LHCN-M2 (cell line): ENCODE measurements at places on chromosomes 16 and 17. TPM values are rescaled to one million over a fixed set of nuclear protein-coding genes. Genes with fewer than 3 reads are reported as not detected.

AGRP gene
- total RNA-seq, result not detected in 2 replicates

ABCC12 gene
- not detected in 2 replicates for total RNA-seq

GRCh38 chr16:5621826-5622225 is 524.2 kb upstream of the EEF2KMT start:
- no peak for DNase-seq

ANKRD40CL gene
- total RNA-seq, result not detected in 2 replicates

DNA sequence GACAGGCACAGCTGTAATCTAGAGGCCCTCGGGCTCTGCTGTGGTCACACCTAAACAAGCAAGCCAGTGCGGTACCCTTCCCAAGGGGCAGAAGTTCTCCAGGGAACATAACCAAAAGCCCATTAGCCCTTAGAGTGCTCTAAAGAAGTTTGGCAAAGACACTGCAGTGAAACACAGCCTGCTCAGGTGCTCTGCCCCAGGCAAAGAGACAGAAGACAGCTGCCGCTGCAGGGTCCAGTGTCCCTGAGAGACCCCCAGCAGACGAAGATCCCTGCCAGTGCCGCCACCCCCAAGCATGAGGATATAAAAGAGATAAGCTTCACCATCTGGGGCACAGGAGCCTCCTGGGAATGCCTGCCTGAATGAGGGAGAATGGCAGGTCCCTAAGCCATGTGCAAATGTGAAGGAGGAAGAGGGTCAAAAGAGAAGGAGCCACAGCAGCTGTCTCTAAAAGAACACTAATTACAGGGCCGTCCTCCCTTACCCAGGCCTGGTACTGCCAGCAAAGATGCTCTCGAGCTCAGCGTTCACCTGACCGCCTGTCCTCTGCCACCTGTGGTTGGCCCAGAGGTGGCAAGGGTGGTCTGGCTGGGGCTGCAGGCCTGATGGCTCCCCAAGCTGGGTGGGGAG is 29.7 kb downstream of the CUEDC1 start:
- DNase-seq, result no peak

- DNase-seq, result no peak
Observed at GRCh38 chr16:468068-468821, 42.8 kb downstream of the RAB11FIP3 start.

GRCh38 chr16:58022601-58023371 is 2.8 kb upstream of the MMP15 start:
- DNase-seq, result peak; percentile 46

GRCh38 chr17:43599835-43600234 is 53.7 kb upstream of the ETV4 start:
- DNase-seq, result peak; percentile 73

- no peak for DNase-seq
Observed at GRCh38 chr16:53334581-53334980, 99.7 kb upstream of the RBL2 start.

PRKCB gene
- total RNA-seq, result not detected in 2 replicates

- DNase-seq, result peak; percentile 1
Observed at GRCh38 chr16:64627288-64627687, 494.6 kb downstream of the CDH11 start.

- no peak for DNase-seq
Observed at GRCh38 chr17:17722081-17722905, 41.0 kb downstream of the RAI1 start.

GRCh38 chr17:48612854-48613691 is 2.0 kb downstream of the HOXB8 start:
- DNase-seq, result peak; percentile 72

- DNase-seq, result no peak
Observed at GRCh38 chr17:40695874-40696472, 7.6 kb downstream of the KRT24 start.

CEP295NL gene
- total RNA-seq, result 0.17 and 0.32 TPM in 2 replicates

DNA sequence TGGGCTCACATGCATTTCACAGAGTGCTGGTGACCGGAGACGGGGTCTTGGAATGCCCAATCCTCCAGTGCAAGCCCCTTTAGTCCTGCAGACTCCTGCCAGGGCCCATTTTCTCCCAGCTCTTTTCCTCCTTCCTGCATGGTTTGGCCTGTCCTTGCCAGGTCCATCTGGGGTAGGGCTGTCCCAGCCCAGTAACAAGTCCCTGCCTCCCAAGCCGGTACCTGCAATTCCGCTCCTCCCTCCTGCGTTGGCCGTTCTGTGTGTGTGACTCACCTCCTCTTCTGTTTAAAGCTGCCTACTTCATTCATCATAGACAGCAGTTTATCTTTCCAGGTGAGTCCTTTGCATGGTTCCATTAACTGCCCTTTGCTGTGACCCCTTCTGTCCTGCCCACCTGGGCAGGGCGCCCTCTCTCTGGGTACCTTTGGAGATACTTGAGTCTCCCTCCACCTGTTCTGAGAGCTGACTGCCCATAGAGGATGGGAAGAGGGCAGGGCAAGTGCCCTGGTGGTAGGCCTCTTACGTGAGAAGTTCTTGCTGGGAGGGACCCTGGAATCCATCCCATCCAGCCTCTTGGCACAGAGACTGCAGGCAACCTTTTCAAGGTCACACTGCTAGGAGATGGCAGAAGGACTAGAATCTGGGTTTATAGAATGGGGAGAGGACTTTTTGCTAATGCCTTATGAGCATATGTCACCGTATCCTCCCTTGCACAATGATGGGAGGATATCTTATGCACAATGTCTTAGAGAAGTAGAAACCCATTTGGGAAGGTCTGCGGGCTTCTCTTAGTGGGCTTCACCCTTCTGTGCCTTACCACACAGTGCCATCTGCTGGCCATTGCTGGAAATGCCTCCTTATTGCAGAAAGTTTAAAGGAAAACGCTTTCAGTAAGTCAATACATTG is 29.7 kb upstream of the LGALS9 start:
- peak; percentile 68 for DNase-seq

GRCh38 chr17:79587945-79588344 is 22.9 kb downstream of the RBFOX3 start:
- DNase-seq, result no peak

DNA sequence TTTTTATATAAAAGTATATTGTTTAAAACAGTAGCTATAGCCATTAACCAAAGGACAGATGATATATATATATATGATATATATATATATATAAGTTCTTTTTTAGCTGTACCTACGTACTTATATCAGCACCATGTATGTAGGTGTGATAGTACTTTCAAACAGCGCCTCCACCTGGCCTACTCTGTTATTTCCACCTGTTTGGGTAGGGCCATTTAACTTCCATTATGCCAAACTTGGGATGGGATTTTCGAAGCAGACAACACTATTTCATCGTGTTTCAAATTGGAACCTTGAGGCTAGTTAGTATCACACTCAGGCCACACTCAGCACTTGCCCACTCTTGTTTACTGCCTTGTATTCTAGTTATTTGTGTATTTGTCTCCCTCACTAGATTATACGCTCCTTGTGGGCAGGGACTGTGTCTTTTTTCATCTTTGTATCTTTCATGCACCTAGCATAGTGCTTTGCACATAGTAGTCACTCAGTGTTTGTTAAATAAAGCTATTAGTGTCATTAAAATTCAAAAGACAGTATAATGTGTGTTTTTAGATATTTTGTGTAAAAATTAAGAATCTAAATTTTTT is 11.8 kb upstream of the CLTC start:
- no peak for DNase-seq

- no peak for DNase-seq
Observed at GRCh38 chr16:15049581-15050180, 6.2 kb downstream of the NTAN1 start.

DNA sequence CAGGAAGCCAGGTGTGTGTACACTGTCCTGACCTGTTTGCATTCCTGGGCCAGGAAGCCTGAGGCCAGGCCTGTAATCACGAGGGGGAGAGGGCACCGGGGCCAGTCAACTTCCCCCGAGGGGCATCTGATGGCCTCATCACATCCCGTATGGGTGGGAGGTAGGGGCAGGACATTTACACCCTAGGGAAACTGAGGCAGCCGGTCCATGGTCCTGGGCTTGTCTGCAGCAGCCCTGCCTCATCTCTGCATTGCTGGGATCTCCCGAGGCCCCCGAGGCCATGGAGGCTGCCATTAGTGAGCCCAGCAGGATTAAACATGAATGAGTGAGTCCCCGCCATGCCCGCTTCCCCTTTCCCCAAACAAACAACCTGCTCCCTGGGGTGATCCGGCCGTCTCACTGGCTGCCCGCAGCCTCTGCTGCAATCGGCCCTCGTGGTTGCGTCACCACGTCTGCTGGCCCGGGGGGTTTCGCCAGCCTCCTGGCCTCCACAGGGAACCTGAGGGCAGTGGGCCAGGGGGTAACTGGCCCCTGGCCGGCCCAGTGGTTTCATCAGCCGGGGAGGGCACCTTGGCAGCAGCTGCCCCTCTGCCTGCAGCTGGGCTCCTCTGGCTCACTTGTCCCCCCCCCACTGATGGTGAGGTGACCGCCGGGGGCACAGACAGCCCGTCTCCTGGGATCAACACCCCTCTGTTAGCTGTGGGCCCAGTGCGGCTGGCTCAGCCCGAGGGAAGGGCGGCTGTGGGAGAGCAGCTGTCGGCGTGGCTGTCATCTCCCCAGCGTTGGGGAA is 88.3 kb upstream of the GSE1 start:
- DNase-seq, result peak; percentile 65

CA7 gene
- total RNA-seq, result not detected in 2 replicates

TBC1D16 gene
- 47.5 and 53.6 TPM in 2 replicates for total RNA-seq
